Kidney (tissue), 22 donors: ENCODE measurements at places on chromosomes 7 and 10. TPM values are rescaled to one million over a fixed set of nuclear protein-coding genes. Genes with fewer than 3 reads are reported as not detected.

GRCh38 chr7:18521236-18521589 lies 25.7 kb downstream of the HDAC9 start:
- DNase-seq, result no peak

The KCND2 gene
- not detected for polyA plus RNA-seq

- no peak for DNase-seq
Measured at GRCh38 chr10:130353928-130354572, 217.9 kb downstream of the GLRX3 start.

The TRPV5 gene
- polyA plus RNA-seq, result 1.3 TPM

The C7orf57 gene
- not detected for polyA plus RNA-seq

The INMT gene
- 34.5 TPM for polyA plus RNA-seq

GRCh38 chr7:115058726-115059125 lies 136.8 kb downstream of the MDFIC start:
- DNase-seq, result no peak

- no peak for DNase-seq
Measured at GRCh38 chr10:30488316-30488715, 54.3 kb downstream of the MAP3K8 start.

- no peak for DNase-seq
Measured at GRCh38 chr10:129942019-129942277, 22.1 kb downstream of the EBF3 start.
